ENCODE measurements at places on chromosomes 16 and 17. TPM values are rescaled to one million over a fixed set of nuclear protein-coding genes. Genes with fewer than 3 reads are reported as not detected.

CD300E gene
- not detected for total RNA-seq

RAB11FIP4 gene
- 2.6 TPM for total RNA-seq

APOBR gene
- not detected for total RNA-seq

SLFN5 gene
- total RNA-seq, result 7.6 TPM

NDRG4 gene
- total RNA-seq, result 27.6 TPM
